ENCODE measurements at places on chromosomes 13 and 19. TPM values are rescaled to one million over a fixed set of nuclear protein-coding genes. Genes with fewer than 3 reads are reported as not detected.

DNA sequence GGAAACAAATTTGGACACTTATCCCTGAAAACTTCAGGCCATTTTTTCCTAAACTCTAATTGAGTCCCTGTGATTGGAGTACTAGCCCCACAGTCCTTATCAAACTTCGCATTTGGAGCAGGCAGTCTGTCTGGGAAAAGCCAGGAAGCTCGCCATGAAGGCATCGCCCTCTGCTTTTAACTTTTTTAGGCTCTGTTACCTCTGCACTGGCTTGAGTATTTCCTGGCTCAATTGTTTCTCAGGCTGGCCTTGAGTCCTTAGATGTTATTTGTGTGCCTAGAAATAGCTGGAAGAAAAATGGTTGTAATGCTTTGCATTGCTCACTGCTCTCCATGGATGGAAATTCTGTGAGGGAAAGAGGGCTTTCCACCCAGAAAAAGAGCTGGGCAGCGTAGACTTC, 24.2 kb downstream of the ACTN4 start:
- H3K36me3 ChIP-seq: no peaks in the 10 kb centered on the region
- H3K27me3 ChIP-seq: no peaks in the 10 kb centered on the region
- DNase-seq: no peak
- H3K4me3 ChIP-seq: no peak overlapping the region
- H3K4me1 ChIP-seq: peaks cover 4% of the 10 kb centered on the region
- H3K27ac ChIP-seq: peak overlapping the region; percentile 98

DNA sequence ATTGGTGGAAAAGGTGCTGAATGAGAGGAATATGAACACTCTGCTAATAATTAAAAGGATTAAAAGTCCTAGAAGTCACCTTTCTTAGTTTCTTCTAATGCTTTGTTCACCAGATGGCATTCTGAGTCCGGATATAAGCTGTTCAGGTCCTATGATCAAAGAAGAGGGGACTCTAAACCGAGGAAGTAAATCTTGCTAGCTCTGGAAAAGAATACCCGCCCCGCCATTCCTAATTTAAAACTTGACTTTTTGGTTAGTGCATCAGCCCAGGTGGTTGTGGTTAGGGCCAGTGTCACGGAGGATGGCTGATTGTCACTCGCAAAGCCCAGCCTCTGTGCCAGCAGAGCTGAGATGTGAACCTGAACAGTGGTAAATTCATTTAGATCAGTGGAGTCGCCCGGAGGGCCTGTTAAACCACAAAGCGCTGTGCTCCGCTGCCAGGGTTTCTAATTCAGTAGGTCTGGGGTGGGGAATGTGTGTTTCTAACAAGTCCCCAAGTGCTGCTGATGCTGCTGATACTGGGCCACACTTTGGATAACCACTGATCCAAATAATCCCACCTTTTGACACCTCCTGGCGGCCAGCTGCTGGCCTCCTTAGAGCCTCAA, 425.4 kb downstream of the DCT start:
- no peak overlapping the region for H3K27ac ChIP-seq
- H3K4me3 ChIP-seq: no peak overlapping the region

GRCh38 chr19:48118131-48118517, 7.5 kb upstream of the PLA2G4C start:
- no peaks in the 10 kb centered on the region for H3K27me3 ChIP-seq
- H3K27ac ChIP-seq: no peak overlapping the region
- H3K4me3 ChIP-seq: no peak overlapping the region
- DNase-seq: no peak
- no peaks in the 10 kb centered on the region for H3K4me1 ChIP-seq

- H3K4me1 ChIP-seq: no peaks in the 10 kb centered on the region
- no peak for DNase-seq
- H3K4me3 ChIP-seq: no peak overlapping the region
- H3K27ac ChIP-seq: no peak overlapping the region
- no peaks in the 10 kb centered on the region for H3K36me3 ChIP-seq
Measured at GRCh38 chr13:93965587-93965986, 513.9 kb downstream of the DCT start.

GRCh38 chr13:48928757-48929430, 46.8 kb upstream of the FNDC3A start:
- no peak overlapping the region for H3K27ac ChIP-seq
- no peaks in the 10 kb centered on the region for H3K27me3 ChIP-seq
- no peaks in the 10 kb centered on the region for H3K36me3 ChIP-seq
- no peaks in the 10 kb centered on the region for H3K4me1 ChIP-seq
- H3K4me3 ChIP-seq: no peak overlapping the region
- no peak for DNase-seq

DNA sequence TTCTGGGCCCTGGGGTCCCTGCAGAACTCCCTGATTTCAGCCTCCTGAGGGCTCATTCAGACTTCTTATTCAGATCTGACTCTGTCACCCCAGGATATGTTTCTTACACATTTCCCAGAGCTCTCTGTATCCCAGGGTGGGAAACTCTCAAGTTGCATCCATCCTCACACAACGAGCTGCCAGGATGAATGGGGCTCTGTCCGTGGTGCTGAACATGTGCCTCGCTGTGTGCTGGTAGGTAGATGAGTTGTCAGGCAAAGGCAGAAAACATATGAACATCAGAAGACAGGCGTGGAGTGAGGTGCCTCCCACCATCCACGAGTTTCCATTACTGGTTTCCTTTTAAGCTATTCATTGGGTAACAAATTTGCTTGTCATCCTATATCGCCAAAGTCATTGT, 11.4 kb upstream of the IGFL1 start:
- DNase-seq: no peak
- no peaks in the 10 kb centered on the region for H3K4me1 ChIP-seq
- no peaks in the 10 kb centered on the region for H3K27me3 ChIP-seq

DNA sequence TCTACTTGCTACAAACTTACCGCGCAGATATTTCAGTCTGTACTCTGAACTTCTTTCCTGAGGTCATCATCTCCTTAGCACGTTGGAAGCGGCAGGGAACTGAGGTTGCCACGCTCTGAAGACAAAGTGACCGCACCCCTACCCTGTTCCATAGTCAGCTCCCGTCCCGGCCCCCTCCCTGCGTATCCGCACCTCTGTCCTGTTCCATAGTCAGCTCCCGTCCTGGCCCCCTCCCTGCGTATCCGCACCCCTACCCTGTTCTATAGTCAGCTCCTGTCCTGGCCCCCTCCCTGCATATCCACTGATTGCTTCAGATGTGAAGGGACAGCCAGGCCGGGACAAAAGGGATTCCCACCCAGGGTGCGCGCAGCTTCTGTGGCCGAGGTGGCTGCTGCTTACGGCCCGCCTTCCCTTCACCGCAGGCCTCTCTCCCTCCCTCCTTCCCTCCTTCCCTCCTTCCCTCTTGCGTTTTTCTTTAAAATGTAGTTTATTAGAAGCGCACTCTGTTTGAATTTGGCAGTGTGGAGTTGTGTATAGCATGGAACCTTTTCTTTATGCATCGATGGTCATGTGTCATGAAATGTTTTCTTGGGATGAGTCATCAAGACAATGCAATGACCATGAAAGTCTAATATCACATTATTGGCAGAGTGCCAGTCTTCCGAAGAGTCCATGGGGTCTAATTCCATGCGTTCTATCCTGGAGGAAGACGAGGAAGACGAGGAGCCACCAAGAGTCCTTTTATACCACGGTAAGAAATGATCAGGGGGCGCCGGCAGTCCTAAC, 21.9 kb upstream of the NDUFS7 start:
- H3K27ac ChIP-seq: peak overlapping the region; percentile 71
- no peaks in the 10 kb centered on the region for H3K36me3 ChIP-seq
- DNase-seq: no peak
- H3K27me3 ChIP-seq: no peaks in the 10 kb centered on the region
- H3K4me3 ChIP-seq: peak overlapping the region; percentile 14

DNA sequence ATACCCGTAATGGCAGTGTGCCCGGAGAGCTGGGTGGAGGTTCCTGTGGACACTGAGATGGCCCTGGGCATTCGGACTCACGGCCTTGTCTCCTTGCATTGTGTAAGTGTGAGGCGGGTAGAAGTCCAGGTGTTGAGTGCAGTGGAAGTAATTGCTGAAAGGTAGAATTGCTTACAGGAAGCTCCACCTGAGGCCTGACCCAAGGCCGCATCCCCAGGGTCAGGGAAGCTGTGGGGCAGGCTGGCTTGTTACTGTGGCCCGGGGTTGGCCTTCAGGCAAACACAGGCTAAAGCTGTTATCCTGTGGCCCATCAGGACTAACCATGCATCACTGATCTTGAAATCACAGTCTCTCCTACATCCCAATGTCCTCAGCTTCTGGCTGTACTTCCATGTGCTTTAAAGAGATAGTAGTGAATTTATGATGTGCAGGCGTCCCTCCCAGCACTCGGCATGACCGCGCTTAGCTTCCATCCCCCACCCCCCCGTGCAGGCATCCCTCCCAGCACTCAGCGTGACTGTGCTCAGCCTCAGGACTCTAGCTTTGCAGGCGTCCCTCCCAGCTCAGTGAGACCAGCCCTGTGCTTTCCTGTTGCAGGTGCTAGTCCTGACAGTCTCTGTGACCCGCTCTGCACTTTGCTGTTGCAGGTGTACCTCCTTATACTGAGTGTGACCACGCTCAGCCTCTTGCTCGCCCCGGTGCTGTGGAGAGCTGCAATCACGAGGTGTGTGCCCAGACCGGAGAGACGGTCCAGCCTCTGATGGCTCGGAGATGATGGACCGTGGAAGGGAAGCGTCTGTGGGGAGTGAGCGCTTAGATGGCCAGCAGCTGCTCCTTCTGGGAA, 35.6 kb upstream of the TFDP1 start:
- H3K36me3 ChIP-seq: no peaks in the 10 kb centered on the region
- H3K27me3 ChIP-seq: no peaks in the 10 kb centered on the region
- H3K27ac ChIP-seq: peak overlapping the region; percentile 1
- no peaks in the 10 kb centered on the region for H3K4me1 ChIP-seq

DNA sequence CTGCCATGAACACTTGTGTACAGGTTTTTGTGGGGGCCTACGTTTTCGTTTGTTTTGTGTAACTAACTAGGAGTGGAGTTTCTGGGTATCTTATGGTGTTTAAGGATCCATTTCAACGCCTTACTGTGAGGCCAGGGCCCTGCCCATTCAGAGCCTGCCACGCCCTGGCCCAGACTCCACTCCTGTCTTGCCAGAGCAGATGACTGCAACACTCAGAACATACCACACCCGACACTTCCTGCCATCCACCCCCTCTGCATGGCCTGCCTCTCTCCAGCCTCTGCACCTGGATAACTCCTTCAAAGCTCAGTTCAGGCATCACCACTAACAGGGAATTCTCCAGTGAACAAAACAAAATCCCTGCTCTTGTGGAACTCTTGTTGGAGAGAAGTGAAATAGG, 43.2 kb downstream of the RGCC start:
- no peak overlapping the region for H3K4me3 ChIP-seq
- no peaks in the 10 kb centered on the region for H3K27me3 ChIP-seq
- no peaks in the 10 kb centered on the region for H3K4me1 ChIP-seq
- H3K27ac ChIP-seq: no peak overlapping the region

DNA sequence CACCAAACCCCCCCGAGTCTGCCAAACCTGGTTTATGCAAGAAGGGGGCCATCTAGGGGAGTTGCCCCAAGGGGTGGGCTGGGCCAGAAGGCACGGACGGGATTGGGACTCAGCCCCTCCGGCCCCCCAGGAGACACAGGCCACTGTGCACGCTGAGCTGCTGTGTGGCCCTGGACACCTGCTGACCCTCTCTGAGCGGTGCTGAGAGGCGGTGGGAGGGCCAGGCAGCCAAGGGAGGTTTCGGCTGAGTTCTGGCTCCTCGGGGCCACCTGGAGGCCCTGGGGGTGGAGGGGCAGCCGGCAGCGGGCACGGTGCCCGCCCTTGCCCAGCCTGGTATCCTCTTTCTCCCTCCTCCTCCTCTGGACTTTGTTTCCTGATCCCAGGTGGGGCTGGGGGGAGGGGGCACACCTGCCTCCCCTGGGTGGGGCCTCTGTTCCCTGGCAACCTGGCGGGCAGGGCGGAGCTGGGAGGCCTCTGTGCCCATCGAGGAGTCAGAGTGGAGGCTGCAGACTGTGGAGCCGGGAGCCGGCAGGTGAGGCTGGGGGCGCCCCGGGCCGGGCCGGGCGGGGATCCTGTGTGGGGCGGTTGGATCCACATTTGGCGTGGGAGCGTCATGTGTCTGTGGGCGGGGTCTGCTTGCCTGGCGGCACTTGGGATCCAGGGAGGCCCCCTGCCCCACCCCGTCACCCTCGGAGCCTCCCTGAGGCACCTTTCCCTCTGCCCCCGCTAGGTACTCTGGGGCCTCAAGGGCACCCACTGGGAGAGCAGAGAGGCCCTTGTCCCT, at the start of gene MISP:
Gene MISP, plus strand, starts transcription at position 473 of the 784 bp plus-strand sequence. CDS start 5,835 bp downstream, outside the sequence.
- no peak for DNase-seq
- no peaks in the 10 kb centered on the region for H3K27me3 ChIP-seq
- no peak within 1 kb of the TSS for H3K4me3 ChIP-seq
- H3K4me1 ChIP-seq: no peaks in the 10 kb centered on the region

- H3K36me3 ChIP-seq: no peaks in the 10 kb centered on the region
- no peak overlapping the region for H3K4me3 ChIP-seq
- no peaks in the 10 kb centered on the region for H3K27me3 ChIP-seq
- no peak for DNase-seq
Measured at GRCh38 chr13:38703255-38703654, 16.4 kb downstream of the FREM2 start.

AZU1 gene
- total RNA-seq: not detected

RFPL4A gene
- total RNA-seq: not detected

ZNF808 gene
- total RNA-seq: 40.9 TPM

KRTDAP gene
- not detected for total RNA-seq

Measured in uterus (tissue), 4 donors.